ENCODE measurements at places on chromosomes 6 and 20.

DNA sequence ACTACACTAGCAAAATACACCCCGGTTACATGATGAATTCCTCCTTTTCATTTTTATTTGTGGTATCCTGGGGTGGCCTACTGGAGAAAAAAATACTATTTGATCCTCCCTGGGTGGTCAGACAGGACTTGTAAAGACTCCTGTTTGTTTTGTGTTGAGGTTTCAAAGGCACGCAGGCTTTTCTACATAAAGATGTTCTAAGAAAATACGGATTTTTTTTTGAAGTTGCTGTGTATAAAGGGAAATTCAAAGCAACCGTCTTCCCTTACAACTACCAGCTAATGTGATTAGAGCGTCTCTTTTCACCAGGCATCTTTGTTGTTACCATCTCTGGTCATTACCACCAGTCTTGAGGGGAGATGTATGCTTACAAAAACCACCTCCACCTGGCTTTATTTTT is 187.1 kb downstream of the SOX4 start:
- no peak for DNase-seq

DNA sequence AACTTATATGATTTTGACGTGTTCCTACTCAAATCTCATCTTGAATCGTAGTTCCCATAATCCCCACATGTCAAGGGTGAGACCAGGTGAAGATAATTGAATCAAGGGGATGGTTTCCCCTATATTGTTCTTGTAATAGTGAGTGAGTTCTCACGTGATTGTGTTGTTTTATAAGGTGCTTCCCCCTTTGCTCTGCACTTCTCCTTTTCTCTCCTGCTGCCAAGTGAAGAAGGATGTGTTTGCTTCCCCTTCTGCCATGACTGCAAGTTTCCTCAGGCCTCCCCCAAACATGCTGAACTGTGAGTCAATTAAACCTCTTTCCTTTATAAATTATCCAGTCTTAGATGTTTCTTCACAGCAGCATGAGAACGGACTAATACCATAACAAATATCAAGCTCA is 83.2 kb downstream of the MANEA start:
- no peak for DNase-seq

GRCh38 chr20:62860924-62861691 is 514 bp downstream of the TCFL5 start:
- no peak for DNase-seq

- no peak for DNase-seq
Measured at GRCh38 chr6:45917439-45917838, 98.2 kb downstream of the CLIC5 start.

- DNase-seq = no peak
Measured at GRCh38 chr20:23446505-23446904, 6.2 kb downstream of the CST11 start.

- DNase-seq = no peak
Measured at GRCh38 chr6:33737267-33738026, 9.3 kb downstream of the IP6K3 start.

DNA sequence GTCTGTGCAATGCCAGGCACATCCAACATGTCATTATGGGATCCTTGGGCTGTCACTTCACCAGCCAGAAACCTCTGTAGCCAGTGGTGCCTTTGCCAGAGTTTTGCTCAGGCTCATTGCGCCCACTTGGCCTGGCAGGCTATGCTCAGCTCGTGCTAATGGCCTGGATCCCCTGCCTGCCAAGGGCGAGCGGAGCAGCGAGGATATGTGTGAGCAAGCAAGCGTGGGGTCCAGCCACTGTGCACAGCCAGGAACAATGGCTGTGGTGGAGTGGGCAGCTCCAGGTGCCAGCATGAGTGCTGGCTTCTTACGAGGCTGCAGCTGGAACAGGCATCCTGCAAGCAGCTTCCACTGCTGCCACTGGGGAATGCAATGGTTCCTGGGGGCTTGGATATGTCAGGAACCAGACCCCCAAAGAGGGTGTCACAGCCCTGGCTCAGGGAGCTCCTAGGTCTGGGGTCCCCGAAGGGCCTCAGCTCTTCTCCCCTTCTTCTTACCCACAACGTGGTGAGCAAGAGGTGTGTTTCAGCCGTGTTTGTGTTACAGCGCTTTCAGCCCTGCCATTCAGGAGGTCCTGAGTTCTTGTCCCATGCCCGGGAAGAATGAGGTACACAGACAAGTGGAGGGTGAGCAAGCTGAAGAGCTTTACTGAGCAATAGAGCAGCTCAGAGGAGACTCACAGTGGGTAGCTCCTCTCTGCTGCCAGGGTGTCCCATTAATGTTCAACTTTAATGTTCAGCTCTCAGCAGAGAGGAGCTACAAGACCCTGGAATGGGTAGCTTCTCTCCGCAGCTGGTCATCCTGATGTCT is 22.3 kb upstream of the TOP1 start:
- DNase-seq = no peak

DNA sequence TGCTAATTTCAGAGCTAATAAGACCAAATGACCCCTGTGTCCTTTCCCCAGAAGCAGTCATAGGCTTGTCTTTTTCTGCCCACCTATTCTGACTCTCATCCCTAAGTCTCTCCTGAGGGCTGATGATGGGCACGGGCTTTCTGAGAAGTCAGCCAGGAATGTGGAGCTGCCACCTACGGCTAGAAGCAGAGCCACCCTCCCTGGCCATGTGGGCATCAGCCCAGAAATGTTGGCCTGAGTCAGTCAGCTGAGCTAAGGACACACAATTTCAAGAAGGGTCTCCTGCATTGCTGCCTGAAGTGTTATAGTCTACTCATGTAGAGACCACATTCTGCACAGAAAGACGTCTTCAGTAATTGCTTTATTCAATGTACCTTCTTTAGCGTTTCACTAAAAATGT is 17.1 kb downstream of the MYLIP start:
- no peak for DNase-seq
